Muscle of arm (tissue), 14 donors: ENCODE measurements at places on chromosomes 3 and 15. TPM values are rescaled to one million over a fixed set of nuclear protein-coding genes. Genes with fewer than 3 reads are reported as not detected.

GRCh38 chr3:74614107-74614967 lies at the start of gene CNTN3:
Gene CNTN3, minus strand, starts transcription at chr3:74614659. Its CDS starts 93,547 bp downstream, at chr3:74521112.
- peak; percentile 50 for DNase-seq

- DNase-seq, result no peak
Observed at GRCh38 chr15:38048001-38048455, 113.6 kb downstream of the TMCO5A start.

DNA sequence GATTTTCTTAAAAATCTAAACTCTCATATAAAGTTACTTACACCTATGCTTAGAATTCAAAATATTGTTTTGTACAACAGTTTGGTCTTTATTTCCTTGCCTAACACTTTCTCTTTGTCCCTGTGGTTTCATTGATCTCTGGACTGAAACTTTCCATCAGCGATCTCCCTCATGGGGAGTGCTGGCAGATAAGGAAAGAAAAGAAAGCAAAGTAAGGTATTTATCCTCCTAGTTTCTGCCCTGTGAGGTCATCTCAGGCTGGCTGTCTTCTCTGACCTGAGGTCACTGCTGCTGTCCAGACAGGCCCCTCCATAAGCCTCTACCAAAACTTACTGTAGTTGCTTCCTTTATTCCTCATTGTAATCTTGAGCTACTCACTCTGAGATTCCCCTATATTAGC lies 57.9 kb upstream of the EPHA6 start:
- DNase-seq, result no peak

- no peak for DNase-seq
Observed at GRCh38 chr3:140308535-140308934, 369.3 kb upstream of the TRIM42 start.

NME9 gene
- polyA plus RNA-seq, result 0.33 TPM

PPARG gene
- polyA plus RNA-seq, result not detected

DNA sequence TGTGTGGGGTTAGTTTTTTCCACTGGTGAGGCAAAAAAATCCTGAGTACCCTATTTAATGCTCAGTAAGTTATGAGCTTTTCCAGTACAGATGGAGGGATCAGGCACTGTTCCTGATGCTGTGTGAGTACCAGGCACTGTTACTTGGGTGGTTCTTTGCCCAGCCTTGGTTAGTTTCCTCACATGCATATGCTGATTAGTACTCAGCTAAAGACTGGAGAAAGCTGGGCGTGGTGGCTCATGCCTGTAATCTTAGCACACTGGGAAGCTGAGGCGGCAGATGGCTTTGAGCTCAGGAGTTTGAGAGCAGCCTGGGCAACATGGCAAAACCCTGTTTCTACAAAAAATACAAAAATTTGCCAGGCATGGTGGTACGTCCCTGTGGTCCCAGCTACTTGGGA lies 210.3 kb upstream of the SGO1 start:
- DNase-seq, result no peak

GRCh38 chr15:88472225-88472624 lies 4.7 kb downstream of the MRPS11 start:
- no peak for DNase-seq

- DNase-seq, result no peak
Observed at GRCh38 chr3:57038466-57039164, 21.8 kb upstream of the SPATA12 start.

CCDC54 gene
- polyA plus RNA-seq, result 4.0 TPM

DNA sequence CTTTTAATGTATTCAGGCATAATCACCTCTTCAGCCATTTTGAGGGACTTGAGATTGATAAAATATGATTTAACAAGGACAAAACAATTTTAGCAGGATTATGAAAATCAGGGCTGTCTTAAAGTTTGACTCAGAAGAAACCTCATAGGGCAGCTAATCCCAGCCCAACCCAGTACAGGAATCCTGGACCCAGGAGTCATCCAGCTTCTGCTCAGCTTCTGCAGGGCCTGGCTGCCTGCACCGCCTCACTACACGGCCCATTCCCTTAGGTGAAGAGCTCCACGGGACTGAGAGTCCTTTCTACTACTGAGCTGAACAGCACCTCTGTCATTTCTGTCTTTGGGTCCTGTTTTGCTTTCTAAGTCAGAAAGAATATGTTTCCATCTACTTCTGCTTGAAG lies 37.5 kb downstream of the ARHGAP31 start:
- DNase-seq, result no peak

GRCh38 chr3:31606453-31606852 lies 73.7 kb downstream of the STT3B start:
- DNase-seq, result no peak

DNA sequence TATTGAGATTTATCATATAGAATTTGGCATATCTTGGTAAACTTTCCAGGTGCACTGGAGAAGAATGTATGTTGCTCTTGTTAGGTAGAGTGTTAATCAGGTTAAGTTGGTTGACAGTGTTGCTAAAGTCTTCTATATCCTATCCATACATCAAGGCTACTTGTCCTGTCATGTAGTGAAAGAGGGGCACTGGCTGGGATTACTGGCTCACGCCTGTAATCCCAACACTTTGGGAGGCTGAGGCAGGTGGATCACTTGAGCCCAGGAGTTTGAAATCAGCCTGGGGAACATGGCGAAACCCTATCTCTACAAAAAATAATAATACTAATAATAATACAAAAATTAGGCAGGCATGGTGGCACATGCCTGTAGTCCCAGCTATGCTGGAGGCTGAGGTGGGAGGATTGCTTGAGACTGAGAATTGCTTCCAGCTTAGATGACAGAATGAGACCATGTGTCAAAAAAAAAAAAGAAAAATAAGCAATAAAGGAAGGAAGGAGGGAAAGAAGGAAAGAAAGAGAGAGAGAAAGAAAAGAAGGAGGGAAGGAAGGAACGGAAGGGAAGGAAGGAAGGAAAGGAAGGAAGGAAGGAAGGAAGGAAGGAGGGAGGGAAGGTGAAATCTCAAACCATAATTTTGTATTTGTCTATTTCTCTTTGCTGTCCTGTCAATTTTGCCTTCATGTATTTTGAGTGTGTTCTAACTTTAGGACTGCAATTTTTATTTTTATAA lies 57.4 kb upstream of the IQSEC1 start:
- no peak for DNase-seq

GPR62 gene
- 0.35 TPM for polyA plus RNA-seq

DNA sequence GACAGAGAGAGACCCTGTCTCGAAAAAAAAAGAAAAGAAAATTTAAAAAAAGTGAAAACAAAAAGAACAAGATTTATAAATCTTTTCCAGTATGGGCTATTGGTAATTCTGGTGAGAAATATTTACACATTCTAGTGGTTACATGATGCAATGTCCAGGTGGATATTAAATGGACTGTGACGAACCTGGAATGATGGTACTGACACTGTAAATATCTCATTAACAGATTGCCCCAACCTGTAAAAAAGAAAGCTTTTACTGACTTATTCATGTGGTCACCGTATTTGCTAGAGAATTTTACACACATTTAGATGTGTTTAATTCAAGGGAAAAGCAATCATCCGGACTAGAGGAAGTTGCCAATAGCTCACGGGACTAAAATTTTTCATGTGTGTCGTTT lies 162.1 kb upstream of the LRIG1 start:
- DNase-seq, result no peak

HCN4 gene
- polyA plus RNA-seq, result not detected

GRCh38 chr3:188468662-188469061 lies 314.7 kb downstream of the LPP start:
- DNase-seq, result no peak

DNA sequence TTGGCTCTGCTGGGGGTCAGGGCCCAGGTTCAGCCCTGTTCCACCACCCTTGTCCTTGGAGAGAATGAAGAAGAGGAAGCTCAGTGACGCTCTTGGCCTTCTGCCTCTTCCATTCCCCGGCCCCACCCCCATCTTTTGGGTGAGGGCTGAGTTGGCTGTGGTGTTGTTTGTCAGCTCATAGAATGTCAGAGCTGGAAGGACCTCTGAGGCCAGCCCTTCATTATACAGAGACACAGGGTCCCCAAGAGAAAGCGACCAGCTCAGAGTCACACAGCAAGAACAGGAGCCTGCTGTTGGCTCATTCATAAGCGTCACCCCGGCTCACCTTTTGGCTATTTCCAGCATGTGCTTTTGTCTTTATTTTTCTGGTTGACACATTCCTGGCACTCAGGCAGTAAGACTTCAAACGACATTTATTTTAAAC lies 68.2 kb downstream of the AAGAB start:
- no peak for DNase-seq

DNA sequence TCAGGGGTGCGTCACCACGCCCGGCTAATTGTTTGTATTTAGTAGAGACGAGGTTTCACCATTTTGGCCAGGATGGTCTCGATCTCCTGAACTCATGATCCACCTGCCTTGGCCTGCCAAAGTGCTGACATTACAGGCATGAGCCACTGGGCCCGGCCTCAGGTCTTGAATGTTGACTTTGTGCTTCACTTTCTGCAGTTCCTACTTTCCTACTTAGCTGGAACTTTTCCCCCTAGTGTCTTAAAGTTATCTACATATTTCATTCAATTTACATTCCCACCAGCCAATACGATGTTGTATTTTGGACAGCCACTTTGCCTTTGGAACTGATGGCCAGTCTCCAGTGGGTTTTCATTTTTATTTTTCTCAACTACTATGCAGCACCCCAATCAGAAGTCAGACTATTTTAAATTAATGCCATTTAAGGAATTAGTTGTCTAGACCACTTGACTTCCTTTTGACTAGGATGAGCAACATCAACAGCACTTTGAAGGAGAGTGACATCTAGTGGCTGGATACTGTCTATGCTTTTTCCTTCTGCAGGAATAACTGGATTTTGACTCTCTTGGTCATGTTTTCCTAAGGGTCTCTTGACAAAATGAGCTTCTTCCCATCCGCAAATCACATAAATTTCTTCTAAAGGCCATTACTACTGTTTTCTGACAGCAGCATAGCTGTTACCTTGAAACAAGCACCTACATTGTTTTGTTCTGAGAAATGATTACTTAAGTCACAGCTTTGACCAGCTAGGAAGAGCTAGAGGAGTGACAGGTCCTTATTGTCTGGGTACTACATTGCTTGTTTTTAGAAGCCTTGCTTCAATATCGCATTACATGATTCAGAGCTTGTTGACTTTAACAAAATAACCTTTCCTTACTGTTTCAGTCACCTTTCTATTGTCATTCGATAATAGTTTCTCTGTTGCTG lies 140.2 kb downstream of the ITPR1 start:
- DNase-seq, result peak; percentile 61

DNA sequence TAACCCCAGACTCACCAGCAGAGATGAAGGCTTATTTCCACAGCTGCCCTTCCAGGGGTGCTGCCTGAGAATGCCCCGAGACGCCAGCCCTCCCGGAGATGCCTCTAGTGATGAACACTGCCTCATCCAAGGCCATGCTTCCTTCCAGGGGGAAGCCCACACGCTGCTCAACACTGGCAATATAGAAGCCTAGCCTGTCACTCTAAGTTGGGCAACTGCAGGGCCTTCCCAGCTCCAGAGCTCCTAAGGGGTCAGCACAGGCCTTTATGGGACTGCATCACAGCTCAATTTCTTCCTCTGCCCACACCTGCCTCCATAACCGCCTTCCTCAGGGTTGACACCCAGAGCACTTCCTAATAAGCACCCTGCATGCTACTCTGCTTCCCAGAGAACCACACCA lies 217.7 kb downstream of the ABHD5 start:
- DNase-seq, result no peak

GRCh38 chr15:66063147-66063546 lies 190.4 kb downstream of the MEGF11 start:
- DNase-seq, result no peak

GABRR3 gene
- polyA plus RNA-seq, result not detected

DNA sequence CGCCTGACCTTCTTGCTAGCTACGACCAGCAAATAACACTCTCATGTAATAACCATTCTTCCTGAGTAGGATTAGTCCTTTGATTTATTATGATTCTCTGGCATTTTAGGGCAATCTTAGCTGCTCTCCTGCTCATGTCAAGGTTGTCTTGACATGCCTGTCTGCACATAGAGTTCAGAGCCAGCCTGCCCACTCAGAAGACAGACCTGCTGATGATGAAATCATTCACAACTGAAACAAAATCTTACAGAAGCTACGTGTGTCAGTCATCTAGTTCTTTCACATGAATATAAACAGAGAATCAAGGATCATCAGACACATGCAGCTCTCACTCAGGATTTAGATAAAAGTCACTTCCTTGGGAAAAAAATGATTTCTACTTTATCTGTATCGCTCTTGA lies 173.6 kb upstream of the LYSMD4 start:
- DNase-seq, result no peak

DNA sequence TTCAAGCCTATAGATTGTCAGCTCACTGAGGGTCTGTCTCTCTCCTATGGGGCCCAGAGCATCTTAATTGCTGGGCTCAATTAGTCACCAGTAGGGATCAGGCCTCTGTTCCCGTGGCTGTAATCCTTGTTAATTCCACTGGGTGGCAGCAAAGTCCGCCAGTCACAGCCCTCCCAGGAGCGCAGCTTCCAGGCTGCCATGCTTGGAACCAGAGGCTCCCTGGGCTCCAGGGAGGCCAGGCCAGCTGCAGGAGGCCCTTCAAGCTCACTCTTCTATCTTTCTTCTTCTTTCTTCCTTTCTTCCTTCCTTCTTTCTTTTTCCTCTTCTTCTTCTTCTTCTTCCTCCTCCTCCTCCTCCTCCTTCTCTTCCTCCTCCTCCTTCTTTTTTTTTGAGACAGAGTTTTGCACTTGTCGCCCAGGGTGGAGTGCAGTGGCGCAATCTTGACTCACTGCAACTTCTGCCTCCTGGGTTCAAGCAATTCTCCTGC lies 14.4 kb downstream of the RNU5B-1 start:
- DNase-seq, result peak; percentile 83

HTR3E gene
- polyA plus RNA-seq, result not detected

DNA sequence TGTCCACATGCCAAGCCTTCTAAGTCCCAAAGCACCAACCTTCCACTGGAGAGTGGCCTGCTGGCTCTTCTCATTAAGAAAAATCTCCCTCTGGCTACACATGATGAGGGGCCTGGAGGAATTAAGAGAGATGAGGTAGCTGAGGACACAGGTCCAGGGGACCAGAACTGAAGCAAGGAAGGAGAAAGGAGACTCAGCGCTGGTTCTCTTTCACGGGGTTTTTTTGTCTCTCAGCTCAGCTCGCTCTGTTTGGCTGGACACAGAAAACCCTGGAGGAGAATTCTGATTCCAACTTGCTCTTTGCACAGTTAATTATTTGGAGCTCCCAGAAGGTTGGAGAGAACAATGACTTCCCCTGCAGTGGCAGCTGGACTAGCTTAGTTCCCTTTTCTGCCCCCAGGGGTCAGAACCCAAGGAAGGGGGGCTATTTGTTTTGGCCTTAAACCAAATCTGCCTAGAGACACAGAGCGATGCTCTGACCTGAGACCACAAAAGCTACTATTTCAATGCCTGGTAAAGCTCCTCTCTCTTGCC lies 507.6 kb downstream of the FHIT start:
- peak; percentile 54 for DNase-seq

TTC21A gene
- 1.8 TPM for polyA plus RNA-seq

DNA sequence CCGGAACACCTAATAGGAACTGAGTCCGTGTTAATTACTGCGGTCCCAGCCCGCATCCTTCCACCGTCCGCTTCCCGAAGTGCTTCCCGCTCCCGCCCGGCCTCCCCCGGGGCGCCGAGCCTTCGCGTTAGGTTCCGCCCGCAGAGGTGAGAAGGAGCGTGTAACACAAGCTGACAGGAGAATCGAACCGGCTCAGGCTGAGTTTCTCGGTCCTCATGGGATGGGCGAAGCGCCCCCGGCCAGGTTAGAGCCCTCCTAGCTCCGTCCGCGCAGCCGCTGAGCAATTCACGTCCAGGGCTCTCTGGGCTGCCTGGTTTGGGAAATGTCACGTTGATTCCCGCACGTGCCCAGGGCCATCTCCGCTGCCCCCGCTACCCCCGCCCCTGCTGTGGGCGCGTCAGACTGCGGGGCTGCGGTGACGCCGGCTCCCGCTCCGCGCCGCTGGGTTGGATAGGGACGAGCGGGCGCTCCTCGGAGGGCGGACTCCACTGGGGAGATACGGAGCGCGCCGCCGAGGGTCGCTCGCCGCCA lies 954 bp downstream of the CLDN11 start:
- peak; percentile 4 for DNase-seq
